Activated T-cell treated with anti-CD3 and anti-CD28 coated beads, Interleukin-2, amount 50 U/mL, for 24 hours (primary cell): ENCODE measurements at places on chromosomes 2 and 18.

DNA sequence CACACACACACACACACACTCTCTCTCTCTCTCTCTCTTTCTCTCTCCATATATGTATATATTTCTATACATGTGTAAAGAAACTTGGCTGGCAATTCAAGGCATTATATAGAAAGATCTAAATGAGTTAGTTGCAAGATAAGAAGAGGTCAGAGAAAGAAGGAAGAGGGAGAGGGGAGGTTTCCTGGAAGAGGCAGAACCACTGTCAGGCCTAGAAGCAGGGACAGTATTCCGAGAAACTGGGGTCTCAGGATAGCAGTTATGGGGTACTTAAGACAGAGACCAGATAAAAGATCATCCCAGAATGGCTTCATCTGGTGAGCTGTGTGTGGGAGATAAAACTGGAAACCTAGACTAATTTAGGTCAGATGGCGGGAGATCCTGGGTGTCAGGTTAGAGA lies 180.8 kb downstream of the CAMKMT start:
- no peak for DNase-seq

DNA sequence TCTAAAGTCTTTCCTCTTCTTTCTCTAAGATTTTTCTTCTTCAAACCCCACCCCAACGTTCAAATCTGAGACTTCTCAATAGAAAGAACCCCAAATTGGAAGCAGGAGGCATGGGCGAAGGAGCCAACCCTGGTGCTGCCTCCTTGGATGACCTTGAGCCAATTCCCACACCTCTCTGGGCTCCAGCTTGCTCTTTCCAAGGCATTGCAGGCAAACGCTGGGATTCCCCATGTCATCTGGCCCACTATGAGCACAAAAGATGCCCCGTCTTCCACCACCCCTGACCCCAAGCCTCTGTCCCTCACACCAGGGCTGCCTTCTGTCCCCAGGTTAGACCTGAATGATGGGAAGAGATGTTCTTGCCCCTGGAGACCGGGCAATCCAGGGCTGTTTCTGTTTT lies 57.0 kb downstream of the TTC32 start:
- no peak for DNase-seq

DNA sequence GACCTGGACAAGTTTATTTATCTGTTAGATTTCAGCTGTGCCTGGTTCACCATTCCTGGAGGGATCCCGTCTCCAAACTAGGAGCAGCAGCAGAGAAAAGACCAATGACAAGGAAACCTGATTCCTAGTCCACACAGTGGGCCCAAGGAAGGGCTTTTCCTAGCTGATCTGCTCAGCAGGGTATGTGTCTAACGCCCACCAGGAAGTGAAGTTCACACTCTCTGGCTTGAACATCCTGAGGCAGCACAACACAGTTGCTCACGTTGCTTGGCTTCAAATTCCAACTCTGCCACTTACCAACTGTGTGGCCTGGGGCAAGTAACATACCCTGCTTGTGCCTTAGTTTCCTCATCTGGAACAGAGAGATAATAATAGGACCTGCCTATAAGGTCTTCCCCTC lies 42.9 kb downstream of the XDH start:
- no peak for DNase-seq

DNA sequence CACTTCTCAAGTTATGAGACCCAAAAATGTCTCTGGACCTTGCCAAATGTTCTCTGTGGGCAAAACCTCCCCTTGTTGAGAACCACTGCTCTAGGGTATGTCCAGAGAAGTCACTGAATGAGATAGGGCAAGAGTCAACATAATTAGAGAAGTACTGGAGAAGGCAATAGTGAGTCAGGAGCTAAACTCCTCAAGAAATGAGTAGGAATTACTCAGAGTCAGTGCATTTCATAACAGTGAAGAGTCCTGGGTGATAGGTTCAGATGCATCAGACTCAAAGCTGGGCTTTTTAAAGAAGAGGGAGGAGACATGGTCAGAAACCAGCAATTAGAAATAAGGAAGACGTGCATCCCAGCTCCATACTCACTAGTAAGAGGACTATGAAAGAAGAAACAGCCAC lies 38.6 kb upstream of the IHH start:
- DNase-seq = no peak

- no peak for DNase-seq
Observed at GRCh38 chr2:98710734-98711133, 20.2 kb downstream of the MGAT4A start.

DNA sequence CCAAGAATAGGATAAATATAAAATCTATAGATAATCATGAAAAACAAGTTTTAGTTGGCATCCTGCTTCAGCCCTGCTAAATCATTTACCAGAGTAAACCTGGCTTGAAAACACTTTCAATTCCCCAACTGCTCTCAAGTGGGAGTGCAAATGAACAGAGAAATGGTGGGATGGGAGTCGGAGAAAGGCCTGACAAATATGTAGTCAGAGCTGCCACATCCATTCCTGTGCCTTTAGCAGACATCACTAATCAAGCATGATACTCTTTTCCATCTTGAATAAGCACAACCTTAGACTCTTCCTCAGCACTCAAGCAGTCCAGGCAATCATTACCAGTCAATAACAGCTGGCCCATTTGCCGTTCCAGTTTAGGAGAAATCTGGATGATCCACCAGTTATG lies 101.3 kb downstream of the ANKRD44 start:
- DNase-seq = no peak

GRCh38 chr18:35128675-35129074 lies 87.5 kb downstream of the MAPRE2 start:
- DNase-seq = no peak

DNA sequence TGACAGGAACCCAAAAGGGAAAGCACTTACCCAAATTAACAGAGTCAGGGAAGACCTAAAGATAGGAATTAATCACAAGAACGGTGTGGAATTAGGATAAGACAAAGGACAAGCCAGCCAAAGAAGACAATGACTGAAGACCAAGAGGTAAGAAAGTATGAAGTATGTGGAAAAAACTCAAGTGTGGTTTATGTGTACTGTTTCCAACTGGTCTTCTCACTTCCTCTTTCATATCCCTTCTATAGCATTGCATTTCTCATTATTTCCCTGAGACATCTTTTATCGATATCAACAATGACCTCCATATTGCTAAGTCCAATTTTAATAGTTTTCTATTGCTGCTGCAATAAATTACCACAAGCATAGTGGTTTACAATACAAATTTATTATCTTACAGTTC lies 313.5 kb upstream of the SLC39A10 start:
- DNase-seq = no peak
